ENCODE measurements at places on chromosomes 11 and 22.

GRCh38 chr11:46920755-46921154 is 2.4 kb upstream of the LRP4 start:
- DNase-seq, result no peak

- no peak for DNase-seq
Measured at GRCh38 chr11:85939099-85940015, 84.2 kb downstream of the CCDC83 start.

DNA sequence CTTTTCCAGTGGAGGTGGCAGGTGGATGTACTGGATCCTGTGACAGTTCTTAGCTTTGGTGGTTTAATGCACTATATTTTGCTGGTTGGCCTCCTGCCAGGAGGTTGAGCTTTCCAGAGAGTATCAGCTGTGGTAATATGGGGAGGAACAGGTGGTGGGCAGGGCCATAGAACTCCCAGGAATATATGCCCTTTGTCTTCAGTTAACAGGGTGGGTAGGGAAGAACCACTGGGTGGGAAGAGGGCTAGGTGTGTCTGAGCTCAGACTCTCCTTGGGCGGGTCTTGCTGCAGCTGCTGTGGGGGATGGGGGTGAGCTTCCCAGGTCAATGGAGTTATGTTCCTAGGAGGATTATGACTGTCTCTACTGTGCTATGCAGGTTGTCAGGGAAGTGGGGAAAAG is 203.8 kb downstream of the DLG2 start:
- no peak for DNase-seq

DNA sequence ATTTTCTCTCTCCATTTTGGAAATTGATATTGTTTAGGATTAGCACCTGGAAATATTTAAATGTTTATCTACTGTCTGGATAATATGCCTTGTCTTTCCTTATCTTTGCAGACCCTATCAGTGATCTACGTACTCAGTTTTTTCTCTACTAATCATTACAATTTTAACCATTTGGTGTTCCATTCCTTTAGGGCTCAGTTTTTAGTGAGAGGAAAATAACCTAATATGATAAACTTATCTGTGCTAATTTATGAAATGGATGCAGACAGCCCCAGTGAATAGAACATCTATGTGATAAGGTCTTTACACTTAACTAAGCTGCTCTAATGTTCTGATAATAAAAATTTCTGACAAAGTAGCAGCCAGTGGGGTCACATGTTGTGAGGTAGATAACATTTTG is 68.5 kb downstream of the SVIP start:
- no peak for DNase-seq

DNA sequence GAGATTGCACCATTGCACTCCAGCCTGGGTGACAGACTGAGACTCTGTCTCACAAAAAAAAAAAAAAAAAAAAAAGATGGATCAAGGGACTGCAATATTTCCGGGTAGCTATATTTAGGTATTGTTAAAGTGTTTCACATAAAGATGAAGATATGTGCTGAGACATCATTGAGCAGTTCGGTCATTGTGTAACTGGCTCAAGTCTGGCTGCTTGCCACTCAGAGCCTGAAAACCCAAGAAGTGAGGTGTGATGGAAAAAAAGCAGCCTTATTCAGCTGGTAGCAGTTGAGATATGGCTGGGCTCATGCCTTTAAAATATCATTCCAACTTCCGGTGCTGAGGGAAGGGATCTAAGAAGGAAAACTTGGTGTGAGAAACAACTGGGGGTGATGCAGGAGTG is 46.9 kb downstream of the LUZP2 start:
- no peak for DNase-seq

DNA sequence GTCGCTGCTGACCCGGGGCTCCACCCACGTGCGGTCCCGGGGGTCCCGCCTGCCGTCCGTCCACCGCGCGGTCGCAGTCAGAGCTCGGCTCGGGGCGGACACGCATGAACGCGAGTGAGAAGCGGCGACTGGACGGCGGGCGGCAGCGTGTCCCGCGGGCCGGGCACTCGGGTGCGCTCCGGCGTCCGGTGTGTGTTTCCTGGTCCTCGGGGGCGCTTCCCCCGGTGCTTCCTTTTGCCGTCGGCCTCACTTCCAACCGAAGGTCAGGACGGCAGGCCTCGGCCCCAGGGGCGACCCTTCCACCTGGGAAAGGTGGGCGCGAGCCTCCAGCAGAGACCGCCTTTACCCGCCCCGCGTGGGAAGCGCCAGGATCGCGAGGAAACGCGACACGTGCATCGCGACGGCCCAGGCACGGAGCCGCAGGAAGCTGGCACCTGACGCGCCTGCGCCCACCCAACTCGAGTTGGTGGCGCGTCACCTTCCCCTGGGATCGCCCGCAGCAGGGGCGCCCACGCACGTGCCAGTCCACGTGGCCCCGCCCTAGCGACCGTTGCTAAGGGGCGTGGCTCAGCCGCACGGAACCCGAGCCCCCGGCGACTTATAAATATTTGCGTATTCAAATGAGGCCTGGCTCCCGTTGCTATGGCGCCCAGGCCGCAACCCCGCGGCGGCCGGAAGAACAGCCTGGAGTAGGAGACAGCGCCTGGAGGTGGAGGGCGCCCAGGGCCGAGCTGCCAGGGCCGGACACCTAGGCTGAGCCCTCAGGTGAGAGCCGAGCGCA is at the start of gene LRRC56:
Gene LRRC56, plus strand, starts transcription at position 687 of the 781 bp plus-strand sequence. CDS start 3,158 bp downstream, outside the sequence.
- DNase-seq, result peak; percentile 77

- DNase-seq, result no peak
Measured at GRCh38 chr11:119726150-119726553, 2.8 kb downstream of the NECTIN1 start.

DNA sequence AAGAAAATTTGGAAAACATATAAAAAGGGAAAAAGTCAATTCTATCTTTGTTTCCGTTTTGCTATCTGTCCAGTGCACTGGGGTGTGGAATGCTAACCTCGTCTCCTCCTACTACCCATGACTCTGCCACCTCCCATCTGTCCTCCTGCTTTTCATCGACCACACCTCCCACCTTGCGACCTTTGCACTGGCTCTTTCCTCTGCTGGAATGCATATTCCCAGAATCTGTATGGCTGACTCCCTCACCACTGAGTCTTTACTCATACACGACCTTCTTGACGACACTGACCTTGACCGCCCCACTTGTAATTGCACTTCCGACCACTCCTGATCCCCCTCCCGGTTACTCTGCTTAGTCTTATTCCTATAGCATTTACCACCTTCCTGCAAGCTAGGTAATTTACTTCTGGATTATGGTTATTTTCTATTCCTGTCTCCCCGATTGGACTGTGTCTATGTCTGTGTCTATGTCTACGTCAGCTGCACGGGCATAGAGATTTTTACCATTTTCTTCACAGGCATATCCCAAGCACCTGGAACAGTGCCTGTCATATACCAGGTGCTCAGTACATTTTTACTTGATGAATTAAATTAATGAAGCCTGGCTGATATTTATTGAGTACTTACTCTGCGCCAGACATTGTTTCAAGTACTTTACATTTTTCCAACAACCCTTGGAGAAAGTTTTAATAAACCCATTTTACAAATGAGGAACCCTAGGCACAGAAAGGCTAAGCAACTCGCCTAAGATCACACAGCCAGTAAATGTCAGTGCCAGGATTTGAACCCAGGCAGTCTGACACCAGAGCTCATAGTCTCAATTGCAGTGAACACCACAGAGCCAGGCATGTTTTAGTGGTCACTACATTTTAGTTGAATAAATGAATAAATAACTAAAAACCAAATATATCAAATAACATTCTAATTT is 89.3 kb upstream of the SLC22A12 start:
- DNase-seq, result no peak

GRCh38 chr22:37391702-37392101 is 35.6 kb downstream of the ELFN2 start:
- no peak for DNase-seq

DNA sequence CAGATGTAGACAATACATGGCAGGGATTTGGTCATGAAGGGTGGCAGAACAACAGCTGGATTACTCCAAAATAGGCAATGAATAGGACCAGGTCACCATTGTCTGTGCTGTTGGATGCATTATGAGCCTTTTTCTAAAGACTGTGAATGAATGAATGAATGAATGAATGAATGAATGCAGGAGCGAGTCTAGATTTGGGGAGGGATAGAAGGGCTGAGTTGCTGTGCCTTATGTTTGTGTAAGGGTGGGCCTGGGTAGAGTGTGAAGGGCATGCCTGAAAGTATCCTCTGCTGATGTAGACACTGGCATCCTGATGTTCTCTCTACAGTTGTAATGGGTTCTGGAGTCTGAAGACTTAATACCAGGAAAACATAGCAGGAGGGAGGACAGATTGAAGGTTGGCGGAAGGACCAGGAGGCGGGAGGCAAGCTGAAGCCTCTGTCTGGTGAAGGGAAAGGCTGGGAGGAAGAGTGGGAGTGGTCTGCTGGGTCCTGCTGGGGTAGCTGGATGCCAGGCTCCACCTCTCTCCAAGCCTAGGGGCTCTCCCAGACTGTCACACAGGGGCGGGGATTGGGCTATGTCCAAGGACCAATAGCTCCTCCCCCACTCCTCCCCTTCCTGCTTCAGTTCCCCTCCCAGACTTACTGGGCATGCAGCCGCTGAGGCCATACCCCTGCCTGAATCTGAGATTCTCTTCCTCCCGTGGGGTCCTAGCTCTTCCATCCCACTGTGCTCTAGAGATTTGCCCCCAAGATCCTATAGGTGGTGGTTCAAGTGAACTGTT is 4.8 kb downstream of the TRIM3 start:
- peak; percentile 85 for DNase-seq

DNA sequence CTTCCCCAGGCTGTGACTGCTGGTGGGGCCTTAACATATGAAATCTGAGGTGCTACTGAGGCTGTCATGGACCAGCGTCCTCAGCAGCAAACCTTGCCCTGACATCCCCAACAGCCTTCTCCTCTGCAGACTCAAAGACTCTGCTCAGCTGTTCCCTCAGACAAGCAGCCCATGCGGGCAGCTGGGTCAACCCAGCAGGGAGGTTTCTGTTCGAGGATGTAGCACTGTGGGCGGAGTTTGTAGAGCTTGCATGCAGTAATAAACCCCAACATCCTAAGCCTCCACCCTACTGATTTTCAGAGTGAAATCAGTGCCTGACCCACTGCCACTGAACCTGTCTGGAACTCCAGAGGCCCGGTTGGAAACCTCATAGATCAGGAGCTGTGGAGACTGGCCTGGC is 88.8 kb upstream of the XKR3 start:
- DNase-seq, result no peak

Measured in CD14-positive monocyte (primary cell).